ENCODE measurements at places on chromosomes 5 and 9.
A peak's percentile ranks its signal among the peaks of the same experiment; 100 is the strongest.

DNA sequence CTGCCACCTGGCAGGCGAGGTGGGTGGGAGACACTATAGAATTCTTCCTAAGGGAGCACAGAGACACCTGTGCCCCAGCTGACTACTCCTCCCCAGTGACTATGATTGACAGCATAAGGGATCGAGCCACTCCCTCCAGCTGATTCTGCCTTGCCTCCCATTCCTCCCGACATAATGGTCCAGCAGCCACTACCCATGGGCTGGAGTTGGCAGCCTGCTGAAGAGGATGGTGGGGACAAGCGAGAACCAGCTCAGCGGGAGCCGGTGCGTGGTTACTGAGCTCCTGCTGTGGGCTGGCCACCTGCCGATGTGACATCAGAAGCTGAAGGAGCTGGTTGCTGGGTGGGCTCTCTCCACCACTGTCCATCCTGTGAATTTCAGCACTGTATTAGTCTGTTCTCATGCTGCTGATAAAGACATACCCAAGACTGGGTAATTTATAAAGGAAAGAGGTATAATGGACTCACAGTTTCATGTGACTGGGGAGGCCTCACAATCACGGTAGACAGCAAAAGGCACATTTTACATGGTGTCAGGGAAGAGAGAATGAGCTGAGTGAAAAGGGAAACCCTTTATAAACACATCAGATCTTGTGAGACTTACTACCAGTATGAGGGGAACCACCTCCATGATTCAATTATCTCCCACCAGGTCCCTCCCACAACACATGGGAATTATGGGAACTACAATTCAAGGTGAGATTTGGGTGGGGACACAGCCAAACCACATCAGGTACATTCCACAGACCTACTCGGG, 12.1 kb upstream of the NCS1 start:
- no peak for DNase-seq

DNA sequence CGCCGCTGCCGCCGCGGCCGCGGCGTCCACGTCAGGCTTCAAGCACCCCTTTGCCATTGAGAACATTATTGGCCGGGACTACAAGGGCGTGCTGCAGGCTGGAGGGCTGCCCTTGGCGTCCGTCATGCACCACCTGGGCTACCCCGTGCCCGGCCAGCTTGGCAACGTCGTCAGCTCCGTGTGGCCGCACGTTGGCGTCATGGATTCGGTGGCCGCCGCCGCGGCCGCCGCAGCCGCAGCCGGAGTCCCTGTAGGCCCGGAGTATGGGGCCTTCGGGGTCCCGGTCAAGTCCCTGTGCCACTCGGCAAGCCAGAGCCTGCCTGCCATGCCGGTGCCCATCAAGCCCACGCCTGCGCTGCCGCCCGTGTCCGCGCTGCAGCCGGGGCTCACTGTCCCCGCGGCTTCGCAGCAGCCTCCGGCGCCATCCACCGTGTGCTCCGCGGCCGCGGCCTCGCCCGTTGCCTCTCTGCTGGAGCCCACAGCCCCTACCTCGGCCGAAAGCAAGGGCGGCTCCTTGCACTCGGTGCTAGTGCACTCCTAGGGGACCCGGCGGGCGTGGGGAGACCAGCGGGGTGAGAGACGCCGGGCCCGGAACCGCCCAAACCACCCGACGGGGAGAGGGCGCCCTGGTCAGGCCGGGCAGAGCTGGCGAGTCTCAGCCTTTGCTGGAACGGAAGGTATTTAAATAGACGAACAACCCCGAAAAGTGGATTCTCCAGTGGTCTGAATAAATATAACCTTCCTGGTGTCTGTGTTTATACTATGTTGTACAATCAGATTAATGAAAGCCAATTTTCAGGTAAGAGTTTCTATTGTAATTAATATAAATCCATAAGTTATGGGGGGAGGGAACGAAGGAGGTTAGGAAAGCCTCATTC, 1.2 kb downstream of the FOXB2 start:
- no peak for DNase-seq

- DNase-seq: no peak
Measured at GRCh38 chr9:68705531-68706362, 707 bp downstream of the PIP5K1B start.

GRCh38 chr9:127838375-127839078, 15.9 kb downstream of the ENG start:
- no peak for DNase-seq

GRCh38 chr9:16680975-16681651, 189.4 kb downstream of the BNC2 start:
- no peak for DNase-seq

- no peak for DNase-seq
Measured at GRCh38 chr9:114076237-114077161, 1.6 kb downstream of the AMBP start.

GRCh38 chr5:83107692-83108420, 30.5 kb downstream of the XRCC4 start:
- no peak for DNase-seq

GRCh38 chr5:171821286-171821685, 35.7 kb downstream of the SMIM23 start:
- DNase-seq: no peak

DNA sequence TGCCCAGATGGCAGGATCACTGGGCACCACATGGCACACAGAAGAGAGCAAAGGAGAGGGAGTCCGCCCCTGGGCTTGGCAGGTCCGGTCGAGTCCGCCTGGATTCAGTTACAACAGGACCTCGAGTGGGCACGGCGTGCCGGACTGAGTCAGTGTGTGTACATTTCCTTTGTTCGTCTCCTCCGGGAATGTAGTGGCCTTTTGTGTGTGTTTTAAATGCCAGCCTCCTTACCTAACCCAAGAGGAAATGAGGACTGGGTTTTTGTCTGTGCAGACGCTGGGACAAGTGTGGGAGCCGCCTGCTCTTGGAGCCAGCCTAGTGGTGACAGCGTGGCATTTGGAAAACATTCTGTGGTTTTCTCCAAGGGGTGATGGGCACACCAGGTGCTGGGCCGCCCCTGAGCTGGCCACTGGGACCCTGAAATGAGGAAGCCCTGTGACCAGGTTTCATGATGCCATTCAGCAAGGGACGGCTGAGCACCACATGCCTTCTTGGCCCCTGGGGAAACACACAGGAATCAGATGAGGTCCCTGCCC, 9.6 kb downstream of the NEK6 start:
- DNase-seq: no peak

DNA sequence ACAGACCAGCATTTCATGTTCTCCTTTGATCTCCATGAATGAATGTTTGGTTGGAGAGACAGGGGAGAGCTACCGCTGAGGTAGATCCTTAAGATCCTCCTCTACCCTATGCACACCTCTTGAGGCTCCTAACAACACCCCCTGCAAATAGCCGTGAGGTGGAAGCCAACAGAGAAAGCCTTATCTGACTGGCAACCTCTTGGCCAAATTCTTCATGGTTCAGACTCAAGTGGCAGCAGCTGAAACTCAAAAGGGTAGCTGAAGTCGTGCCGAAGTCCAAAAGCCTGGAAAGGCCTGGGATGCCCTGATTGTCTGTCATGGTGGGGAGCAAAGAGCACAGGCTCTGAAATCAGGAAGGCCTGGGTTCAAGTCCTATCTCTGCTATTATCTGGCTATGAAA, 184.9 kb downstream of the SEC61B start:
- DNase-seq: no peak

- no peak for DNase-seq
Measured at GRCh38 chr5:109249126-109249525, 160.6 kb downstream of the PJA2 start.

DNA sequence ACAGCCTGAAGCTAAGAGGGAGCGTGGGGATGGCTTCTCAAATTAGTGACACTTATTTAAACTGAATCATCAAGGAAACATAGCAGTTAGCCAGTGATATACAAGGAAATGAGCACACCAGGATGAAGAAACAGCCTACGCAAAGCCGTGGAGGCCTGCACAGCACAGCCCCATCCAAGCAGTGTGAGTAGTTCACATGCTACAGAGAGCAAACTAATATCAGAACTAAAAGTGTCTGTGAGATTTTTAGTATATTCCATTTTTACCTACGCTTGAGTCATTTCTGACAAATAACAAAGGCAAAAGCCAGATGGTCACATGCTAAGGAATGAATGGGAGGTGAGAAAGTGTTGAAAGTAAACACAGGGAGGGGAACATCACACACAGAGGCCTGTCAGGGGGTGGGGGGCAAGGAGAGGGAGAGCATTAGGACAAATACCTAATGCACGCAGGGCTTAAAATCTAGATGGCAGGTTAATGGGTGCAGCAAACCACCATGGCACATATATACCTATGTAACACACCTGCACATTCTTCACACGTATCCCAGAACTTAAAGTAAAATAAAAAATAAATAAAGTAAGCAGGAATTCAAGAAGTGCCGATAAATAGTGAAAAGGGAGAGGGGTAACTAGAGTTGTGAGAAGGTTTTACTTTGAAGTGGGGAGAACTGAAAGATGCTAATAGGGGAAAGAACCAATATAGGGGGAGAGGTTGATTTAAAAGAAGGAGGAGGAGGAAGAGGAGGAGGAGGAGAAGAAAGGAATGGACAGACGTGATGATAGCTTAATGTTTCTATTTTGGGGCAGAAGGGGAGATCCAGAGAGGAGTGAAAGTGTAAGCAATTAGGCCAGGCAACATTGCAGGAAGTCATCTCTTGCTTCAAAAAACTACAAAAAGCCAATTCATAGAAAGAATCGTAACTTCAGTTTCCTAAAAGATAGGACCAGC, 100.9 kb upstream of the PTGER4 start:
- DNase-seq: peak; percentile 29

GRCh38 chr5:150525163-150525562, 17.2 kb downstream of the NDST1 start:
- DNase-seq: no peak
